ENCODE measurements at places on chromosomes 12 and 14. TPM values are rescaled to one million over a fixed set of nuclear protein-coding genes. Genes with fewer than 3 reads are reported as not detected.

KRT75 gene
- not detected for total RNA-seq

PAX9 gene
- total RNA-seq, result not detected

ATP6V1D gene
- 21.7 TPM for total RNA-seq

C12orf42 gene
- not detected for total RNA-seq

P2RX7 gene
- 3.2 TPM for total RNA-seq

HOXC5 gene
- not detected for total RNA-seq

CD27 gene
- 1.2 TPM for total RNA-seq

SIVA1 gene
- 55.3 TPM for total RNA-seq

RNASE1 gene
- total RNA-seq, result 26.4 TPM

CSAD gene
- total RNA-seq, result 35.1 TPM

KCNK13 gene
- total RNA-seq, result 0.74 TPM

TEX22 gene
- 0.07 TPM for total RNA-seq

FAM222A gene
- total RNA-seq, result 1.2 TPM

OR11H6 gene
- not detected for total RNA-seq

HAL gene
- 187 TPM for total RNA-seq
